M059J (cell line): ENCODE measurements at places on chromosomes 5 and 9.
A peak's percentile ranks its signal among the peaks of the same experiment; 100 is the strongest.

DNA sequence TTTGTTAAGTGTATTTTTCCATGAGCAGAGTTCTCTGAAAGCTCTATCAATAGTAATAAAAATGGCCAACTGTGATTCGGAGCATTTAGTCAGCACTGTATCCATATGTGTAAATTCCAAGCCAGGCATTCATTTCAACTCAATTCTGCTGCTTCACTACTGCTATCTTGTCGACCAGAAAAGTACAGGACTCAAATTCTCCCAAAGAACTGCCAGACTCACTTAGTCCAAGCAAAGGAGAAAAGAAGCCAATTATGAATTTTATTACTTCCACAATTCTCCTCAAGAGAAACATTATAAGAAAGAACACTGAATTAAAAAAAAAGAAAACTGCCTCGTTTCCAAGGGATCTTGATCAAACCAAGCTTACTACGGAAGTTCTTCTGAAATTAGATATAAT lies 906.3 kb upstream of the DMAC1 start:
- no peak for DNase-seq

- peak; percentile 55 for DNase-seq
Observed at GRCh38 chr5:141716009-141716408, 34.0 kb upstream of the ARAP3 start.

DNA sequence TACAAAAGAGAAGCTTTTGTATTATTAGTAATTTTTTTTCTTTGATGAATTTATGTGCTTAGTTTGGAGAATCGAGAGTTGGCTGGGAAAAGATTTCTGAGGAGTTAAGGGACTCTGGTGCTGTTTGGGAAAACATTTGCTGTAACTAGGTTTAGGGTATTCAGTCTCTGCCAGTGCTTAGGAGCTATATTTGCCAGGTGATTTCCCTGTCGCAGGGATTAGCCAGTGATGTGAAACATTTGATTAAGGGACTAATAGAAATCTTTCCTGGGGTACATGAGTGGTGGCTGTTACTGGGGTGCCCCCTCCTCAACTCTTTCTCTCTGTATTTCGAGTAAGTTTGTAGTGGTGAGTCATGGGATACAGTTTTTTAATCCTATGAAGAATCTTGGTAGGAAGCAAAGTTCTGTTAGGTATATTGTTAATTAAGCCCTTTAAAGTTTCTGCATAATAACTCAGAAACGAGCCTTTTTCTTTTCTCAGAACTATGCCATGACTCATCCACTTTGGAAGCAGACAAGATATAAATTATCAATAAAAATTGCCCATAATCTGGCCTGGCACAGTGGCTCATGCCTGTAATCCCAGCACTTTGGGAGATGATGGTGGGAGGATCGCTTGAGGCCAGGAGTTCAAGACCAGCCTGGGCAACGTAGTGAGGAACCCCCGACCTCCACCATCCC lies 18.6 kb downstream of the RGMB start:
- DNase-seq = no peak

DNA sequence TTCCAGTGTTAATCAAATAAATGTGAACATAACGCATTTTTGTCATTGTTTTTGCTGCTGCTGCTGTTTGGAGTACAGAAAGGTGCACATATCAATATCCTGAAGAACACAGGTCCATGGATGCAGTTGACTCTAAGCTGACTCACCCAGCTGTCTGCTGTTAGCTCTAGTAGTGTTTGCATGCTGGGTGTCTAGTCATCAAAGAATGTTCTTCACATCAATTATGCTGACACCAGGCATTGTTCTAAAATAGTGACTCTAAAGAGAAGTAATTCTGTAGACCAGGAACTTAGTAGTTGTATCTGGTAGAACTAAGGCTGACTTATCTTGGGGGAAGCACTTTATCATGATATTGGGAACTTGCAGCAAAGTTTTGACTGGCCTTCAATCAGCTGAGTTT lies 55.7 kb upstream of the DPYSL3 start:
- peak; percentile 82 for DNase-seq

GRCh38 chr5:150024346-150024984 lies 23.9 kb downstream of the HMGXB3 start:
- DNase-seq = no peak

DNA sequence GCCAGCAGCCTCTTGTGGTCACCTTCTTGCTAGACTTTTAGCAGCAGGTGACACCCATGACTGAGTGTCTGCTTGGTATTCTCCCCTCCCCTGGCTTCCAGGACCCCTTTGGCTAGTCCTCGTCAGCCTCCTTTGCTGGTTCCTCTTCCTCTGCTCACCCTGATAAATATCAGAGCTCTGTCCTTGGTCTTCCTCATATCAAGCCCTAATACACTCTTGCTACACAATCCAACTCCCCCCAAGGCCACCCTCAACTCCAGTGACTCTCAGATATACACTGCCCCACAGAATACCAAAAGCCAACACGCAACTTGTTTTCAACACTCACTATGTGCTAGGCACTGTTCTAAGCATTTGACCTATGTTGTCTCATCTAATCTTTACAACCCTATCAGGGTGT lies 30.3 kb upstream of the LCP2 start:
- DNase-seq = no peak

DNA sequence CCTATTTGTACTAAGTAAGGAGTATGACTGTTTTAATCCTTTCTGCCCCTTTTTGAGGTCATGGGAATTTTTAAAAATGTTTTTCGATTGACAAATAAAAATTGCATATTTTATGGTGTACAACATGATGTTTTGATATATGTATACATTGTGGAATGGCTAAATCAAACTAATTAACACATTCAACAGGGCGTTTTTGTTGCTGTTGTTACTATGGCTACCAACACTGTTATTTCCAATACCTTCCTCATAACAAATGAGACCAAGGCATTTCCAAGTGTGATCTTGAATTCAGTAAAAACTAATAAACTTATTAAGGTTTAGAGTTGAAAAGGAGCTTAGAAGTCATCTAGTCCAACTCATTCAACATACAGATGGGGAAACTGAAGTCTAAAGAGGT lies 30.2 kb upstream of the SPEF2 start:
- DNase-seq = no peak

GRCh38 chr5:2310946-2311345 lies 428.2 kb upstream of the IRX4 start:
- DNase-seq = no peak

GRCh38 chr9:23849379-23850035 lies 23.5 kb upstream of the ELAVL2 start:
- DNase-seq = peak; percentile 20

DNA sequence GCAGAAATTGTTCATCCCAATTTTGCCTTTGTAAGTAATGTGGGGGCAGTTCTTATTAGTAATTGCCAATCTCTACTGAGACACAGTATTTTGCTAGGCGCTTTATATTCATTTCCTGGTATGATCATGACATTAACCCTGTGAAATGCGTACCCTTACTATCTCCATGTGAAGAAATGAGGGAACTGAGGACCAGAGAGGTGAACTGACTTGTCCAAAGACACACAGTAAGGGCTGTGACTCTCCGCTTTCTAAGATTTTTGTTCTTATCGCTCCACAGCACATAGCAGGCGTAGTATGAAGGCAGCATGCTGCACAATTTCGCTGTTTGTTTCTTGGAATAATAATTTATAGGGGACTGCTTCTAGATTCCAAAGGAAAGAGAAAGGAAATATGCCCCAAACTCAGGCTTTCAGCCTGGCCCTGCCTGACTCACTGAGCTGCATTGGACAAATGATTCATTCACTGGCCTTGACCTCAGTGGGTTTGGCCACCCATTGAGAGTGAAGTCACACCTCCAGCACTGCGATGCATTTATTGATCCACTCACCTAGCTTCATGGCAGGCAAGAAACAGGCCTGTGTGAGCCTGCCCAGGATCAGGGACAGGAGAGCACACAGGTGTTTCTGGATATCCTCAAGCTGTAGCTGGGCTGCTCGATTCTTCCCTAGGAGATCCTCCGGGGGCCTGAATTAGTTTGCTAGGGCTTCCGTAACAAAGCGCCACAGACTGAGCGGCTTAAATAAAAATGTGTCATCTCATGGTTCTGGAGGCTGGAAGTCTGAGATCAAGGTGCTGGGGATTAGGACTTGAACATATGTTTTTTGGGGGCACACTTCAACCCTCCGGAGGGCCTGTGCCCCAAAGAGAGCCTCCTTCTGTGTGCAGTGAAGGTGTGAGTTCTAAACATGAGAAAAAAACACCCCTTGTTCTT lies 7.2 kb upstream of the DUSP1 start:
- DNase-seq = peak; percentile 92

- DNase-seq = no peak
Observed at GRCh38 chr9:12544700-12545099, 148.5 kb upstream of the TYRP1 start.

DNA sequence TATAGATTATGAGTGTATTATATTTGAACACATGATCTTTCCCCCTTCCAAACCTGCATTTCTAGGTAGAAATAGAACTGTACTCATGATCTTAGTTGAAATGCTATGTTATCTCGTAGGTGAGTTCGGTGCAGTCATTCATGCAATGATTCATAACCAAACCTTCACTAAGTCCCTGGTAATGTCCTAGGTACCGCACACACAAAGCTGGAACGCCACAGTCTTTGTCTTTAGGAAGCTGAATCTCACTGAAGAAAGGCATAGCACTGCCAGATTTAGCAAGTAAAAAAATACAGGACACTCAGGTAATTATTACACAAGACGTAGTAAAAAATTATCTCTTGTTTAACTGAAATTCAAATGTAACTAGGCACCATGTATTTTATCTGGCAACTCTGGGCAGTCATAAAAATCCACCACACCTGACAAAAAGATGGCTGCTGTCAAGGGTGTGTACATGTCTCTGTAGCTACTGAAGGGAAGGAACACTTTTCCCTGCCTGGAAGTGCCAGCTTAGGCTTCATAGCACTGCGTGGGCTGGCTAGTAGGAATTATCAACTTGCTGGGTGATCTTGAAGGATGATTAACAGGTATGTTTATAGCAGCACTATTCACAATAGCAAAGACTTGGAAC lies 28.0 kb upstream of the TXN start:
- DNase-seq = no peak

DNA sequence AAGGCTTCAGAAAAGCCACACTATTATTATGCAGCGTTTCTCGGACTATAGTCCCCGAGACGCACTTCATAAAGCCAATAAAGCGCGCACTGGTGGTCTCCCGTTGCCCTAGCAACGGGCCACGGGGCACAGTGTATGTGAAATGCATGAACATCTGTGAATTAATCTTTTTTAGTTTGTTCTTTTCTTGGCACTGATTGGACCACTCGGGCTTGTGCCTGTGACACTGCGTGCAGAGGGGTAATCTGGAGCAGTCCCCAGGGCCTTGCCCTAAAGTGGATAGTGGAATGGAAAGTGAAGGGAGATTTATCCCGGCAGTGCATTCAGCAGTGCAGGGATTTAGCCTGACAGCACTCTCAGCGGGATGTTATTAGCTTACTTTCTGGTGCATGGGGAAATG lies 92.1 kb downstream of the TLE4 start:
- no peak for DNase-seq
